ENCODE measurements at places on chromosomes 7 and 10.

- no peak for DNase-seq
These were observed 290.1 kb upstream of the KCND2 start for GRCh38 chr7:119982884-119983283.

GRCh38 chr10:59621771-59622170, 87.9 kb downstream of the SLC16A9 start:
- no peak for DNase-seq

DNA sequence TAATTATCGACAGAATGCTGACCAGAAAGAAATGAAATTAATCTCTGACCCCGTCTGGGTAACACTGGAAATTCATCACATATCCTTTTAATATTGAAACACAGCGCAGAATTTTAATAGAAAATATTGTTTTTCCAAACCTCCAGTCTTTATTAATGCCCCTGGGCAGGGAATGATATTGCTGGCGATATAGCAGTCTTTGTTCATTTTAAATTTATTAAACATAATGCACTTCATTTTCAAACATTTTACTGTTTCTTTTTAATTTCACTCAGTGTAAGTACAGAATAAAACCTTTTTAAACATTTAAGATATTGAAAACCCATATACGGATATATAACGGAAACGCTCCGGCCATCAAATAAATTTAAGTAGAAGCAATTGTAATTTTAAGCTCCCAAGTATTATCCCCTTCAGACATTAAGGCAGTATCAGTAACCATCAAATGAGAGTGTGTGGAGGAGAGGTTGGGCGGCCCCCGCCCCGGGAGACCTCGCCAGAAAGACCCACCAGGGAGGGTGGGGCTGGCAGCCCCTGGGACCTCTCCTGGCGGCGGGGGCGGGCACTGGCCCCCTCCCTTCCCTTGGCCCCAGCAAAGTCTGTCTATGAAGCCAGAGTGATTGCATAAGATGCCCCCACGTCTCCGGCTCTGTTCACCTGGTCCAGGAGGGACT, 10.8 kb downstream of the UNCX start:
- no peak for DNase-seq

GRCh38 chr7:50209461-50210135, 94.9 kb upstream of the IKZF1 start:
- no peak for DNase-seq

All from thyroid gland (tissue), 4 donors.